ENCODE measurements at places on chromosomes 13 and 19. TPM values are rescaled to one million over a fixed set of nuclear protein-coding genes. Genes with fewer than 3 reads are reported as not detected.

Gene TGFBR3L
- not detected for total RNA-seq

Gene ZNF414
- 13.8 TPM for total RNA-seq

Gene ZNF99
- not detected for total RNA-seq

GRCh38 chr13:22487932-22488331 is 692.8 kb upstream of the SGCG start:
- H3K4me1 ChIP-seq, result no peaks in the 10 kb centered on the region
- no peaks in the 10 kb centered on the region for H3K36me3 ChIP-seq
- H3K27ac ChIP-seq, result no peak overlapping the region
- no peak overlapping the region for H3K4me3 ChIP-seq
- no peaks in the 10 kb centered on the region for H3K27me3 ChIP-seq

GRCh38 chr13:66659701-66660467 is 570.3 kb downstream of the PCDH9 start:
- no peak for DNase-seq
- no peaks in the 10 kb centered on the region for H3K36me3 ChIP-seq
- H3K4me3 ChIP-seq, result no peak overlapping the region
- no peak overlapping the region for H3K27ac ChIP-seq

GRCh38 chr19:48896191-48896720 is 2.3 kb downstream of the TULP2 start:
- peak overlapping the region; percentile 28 for H3K4me3 ChIP-seq
- peaks cover 27% of the 10 kb centered on the region for H3K4me1 ChIP-seq

DNA sequence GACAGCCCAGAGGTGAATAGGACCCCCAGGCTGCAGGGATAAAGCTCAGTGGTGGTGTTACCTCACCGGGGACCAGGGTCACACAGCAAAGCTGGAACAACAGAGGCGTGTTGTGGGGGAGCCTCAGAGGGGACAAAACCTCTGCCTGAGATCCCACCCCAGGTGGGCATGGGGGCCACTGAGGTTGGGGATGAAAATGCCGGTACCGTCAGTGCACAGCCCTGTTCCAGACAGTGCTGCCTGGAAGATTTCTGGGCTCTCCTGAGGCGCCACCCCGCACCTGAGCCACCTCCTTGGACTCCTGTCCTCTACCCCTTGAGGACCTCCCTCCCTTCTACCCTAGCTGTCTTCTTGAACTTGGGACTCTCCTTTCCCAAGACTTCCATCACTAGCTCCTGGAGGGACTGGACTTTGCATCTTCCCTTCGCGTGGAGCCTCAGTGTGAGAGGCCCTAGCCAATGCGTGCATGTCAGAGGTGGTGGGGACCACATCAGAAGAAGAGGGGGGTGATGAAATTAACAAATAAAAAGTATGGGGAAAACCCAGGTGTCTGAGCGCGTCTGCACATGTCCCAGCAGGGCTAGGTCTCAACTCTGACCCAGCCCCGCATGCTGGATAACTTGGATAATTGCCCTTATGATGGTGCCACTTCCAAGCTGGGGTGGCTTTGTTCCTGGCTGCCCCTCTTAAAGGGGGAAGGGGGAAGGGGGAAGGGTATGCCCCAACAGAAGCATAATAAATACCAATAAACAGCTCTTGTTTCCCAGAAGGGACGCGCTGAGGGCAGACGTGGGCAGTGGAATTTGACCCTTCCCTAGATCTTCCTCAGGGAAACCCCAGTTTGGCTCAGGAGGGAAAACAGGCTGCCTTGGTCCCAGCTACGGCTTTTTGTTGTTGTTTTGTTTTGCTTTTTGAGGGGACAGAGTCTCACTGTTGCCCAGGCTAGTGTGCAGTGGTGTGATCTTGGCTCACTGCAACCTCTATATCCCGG is 11.6 kb downstream of the CNFN start:
- no peak overlapping the region for H3K4me3 ChIP-seq
- no peak overlapping the region for H3K27ac ChIP-seq
- H3K36me3 ChIP-seq, result no peaks in the 10 kb centered on the region
- no peaks in the 10 kb centered on the region for H3K4me1 ChIP-seq
- peaks cover 26% of the 10 kb centered on the region for H3K27me3 ChIP-seq
- DNase-seq, result no peak

DNA sequence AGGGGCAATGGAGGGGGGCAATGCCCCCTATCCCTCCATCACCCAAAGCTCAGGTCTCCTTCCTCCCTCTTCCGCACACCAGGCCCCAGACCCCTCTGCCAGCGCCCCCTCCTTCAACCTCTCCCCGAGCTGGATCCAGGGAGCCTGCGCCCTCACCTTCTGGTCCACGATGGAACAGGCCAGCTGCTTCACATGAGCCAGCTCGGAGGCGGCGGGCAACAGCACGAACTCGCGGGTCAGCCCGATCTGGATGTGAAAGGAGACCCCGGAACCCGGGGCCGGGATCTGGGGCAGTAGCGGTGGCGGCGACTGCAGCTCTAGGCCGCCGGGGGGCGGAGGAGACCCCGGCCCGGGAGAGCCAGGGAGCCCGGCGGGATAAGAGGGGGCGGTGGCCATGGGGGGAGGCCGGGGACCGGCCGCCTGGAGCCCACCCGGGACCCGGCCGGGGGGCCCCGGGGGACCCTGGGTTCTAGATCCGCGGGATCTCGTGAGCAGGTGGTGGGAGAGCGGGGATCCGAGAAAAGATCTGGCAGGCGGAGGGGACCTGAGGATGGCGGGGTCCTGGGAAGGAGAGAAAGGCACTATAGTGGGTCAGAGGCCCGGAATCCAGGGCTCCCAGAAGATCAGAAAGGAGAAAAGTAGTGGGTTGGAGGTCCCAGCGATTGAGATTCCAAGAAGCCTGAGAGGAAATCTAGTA is 791 bp downstream of the PRKD2 start:
- H3K36me3 ChIP-seq, result no peaks in the 10 kb centered on the region
- peak; percentile 44 for DNase-seq
- H3K4me1 ChIP-seq, result peaks cover 39% of the 10 kb centered on the region
- H3K27ac ChIP-seq, result peak overlapping the region; percentile 95
- H3K4me3 ChIP-seq, result peak overlapping the region; percentile 94
- H3K27me3 ChIP-seq, result no peaks in the 10 kb centered on the region

DNA sequence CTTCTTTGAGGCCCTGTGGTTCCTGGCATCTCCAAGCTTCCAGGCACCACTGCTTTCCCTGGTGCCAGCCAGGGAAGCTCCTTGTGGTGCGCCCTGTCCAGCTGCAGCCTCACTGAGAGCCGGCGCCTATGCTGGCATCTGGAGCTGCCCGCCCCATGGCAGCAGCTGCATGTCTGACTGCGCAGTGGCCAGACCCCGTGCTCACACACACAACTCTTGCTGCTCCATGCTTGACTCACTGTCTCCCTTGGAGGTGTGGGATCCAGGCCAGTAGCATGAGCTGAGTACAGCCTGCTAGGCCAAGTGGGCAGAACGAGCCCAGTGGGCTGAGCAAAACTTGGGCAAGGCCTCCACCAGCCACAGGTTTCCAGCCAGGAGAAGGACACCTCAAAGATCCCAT is 11.5 kb upstream of the SUPT20H start:
- no peaks in the 10 kb centered on the region for H3K36me3 ChIP-seq
- no peak overlapping the region for H3K27ac ChIP-seq
- DNase-seq, result no peak
- H3K27me3 ChIP-seq, result no peaks in the 10 kb centered on the region

Data from transverse colon (tissue), 4 donors.